ENCODE measurements at places on chromosomes 2 and 18. TPM values are rescaled to one million over a fixed set of nuclear protein-coding genes. Genes with fewer than 3 reads are reported as not detected.

The ZNF519 gene
- 12.1 TPM for total RNA-seq

The POTEC gene
- not detected for total RNA-seq

The GALNT13 gene
- 2.5 TPM for total RNA-seq

The FIGN gene
- 2.7 TPM for total RNA-seq

The CYTIP gene
- 8.2 TPM for total RNA-seq

The ANKRD53 gene
- total RNA-seq, result 2.1 TPM

- DNase-seq, result no peak
These were observed 42.6 kb downstream of the CYRIA start for GRCh38 chr2:16623031-16623430.

DNA sequence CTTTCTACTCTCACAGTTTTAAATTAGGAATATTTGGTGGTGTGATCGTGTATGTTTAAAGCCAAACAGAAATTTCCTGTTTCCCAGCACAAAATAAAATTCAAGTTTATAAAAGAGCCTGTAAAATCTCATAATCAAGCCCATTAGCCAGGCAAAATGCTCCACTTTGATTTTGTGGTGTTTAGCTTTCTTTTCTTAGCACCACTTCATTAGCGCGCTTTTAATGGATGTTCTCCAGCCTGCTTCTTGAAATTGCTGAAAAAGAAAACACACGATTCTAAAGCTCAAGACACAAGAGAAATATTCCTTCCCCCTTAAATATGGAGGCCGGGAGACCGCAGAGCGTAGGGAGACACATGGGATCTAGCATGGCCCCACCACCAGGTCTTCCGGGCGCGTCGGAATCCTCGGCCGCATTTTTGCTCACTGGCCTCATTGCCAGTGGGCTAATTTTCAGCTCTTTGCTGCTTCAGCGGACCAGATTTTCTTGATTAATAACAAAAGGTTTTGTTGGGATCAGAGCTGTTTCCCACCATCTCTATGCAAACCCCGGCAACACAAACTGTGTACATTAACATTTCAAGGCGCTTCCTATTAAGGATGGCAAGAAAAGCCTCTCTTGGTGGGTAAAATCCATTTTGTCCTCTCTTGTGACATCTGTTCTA lies 40.4 kb upstream of the ID2 start:
- DNase-seq, result peak; percentile 59

DNA sequence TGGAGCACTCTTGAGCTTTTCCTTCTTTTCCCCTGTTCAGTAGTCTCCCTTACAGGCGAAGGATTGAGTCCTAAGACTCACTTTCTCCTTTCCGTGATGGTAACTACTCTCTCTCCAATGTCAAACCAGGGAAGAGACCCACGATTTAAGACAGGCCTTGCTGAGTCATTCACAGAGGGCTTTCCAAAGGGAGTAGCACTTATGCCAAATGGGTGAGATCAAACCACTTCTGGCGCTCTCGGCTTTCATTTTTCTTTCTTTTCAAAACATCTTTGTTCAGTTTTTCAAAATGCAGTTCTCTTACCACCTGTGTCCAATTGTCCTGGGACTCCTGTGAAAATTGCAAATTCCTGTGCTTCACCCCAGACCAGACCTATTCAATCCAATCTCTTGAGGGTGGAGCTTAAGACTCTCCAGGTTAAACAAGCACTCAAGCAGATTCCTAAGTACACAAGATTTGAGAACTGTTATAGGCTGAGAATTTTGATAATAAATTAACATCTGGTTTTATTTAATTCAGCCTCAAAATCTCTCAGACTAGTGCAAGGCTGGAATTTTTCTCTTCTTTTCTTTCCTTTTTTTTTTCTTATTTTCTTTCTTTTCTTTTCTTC lies 14.4 kb upstream of the MRPL19 start:
- no peak for DNase-seq

DNA sequence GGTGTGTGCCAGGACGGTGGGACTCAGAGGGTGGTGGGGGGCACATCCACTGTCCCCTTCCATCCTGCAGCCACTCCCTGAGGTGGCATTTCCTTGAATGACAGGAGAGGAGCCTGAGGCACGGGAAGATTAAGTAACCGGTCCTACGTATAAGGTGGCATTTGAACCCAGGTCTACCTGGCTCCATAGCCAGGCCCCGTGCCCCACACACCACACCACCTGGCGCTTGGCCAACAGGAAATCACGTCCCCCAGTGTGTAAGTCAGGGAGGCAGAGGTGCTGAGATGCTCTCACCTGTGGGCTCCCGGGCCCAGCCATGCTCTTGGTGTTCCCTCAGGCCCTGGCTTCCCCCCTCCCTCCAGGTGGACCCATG lies 53.7 kb downstream of the HPCAL1 start:
- DNase-seq, result no peak

DNA sequence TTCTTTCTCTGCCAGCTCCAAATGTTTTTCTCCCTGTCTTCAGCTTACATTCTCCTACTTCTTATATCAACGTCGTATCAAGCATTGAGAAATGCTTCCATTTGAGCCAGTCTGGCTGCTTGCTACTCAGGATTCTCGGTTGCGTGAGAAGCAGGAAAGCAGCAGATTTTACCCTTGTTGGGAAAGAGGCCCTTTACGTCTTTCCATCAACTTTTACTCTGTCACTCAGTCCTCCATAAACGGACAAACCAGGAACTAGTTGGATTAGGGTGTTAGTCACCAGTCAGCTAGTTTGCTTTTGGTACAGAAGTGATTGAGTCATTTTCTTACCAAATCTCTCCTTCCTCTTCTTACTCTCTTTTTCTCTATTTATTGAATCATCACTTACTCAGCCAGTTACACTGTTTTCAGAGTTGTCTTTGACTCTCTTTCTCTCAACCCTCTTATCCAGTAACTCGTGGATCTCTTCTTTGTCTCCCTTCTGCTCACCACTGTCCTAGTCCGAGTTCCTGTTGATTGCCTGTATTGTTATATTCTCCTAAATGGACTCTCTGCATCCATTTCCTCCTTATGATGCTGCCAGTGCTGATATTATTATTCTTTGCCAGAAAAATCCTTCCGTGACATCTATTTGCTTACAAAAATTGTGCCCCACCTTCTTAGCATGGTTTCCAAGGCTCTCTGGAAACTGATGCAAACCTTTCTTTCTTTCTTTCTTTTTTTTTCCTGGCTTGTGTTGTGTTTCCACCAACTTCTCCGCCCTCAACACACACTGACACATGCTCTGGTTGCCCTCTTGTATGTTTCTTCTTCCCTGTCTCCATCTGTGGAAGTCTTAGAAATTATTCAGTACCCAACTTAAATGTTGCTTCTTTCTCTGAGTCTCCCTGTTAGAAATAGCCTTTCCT lies 61.5 kb downstream of the VRK2 start:
- no peak for DNase-seq

GRCh38 chr2:241108271-241109209 lies 6.5 kb upstream of the MTERF4 start:
- no peak for DNase-seq

DNA sequence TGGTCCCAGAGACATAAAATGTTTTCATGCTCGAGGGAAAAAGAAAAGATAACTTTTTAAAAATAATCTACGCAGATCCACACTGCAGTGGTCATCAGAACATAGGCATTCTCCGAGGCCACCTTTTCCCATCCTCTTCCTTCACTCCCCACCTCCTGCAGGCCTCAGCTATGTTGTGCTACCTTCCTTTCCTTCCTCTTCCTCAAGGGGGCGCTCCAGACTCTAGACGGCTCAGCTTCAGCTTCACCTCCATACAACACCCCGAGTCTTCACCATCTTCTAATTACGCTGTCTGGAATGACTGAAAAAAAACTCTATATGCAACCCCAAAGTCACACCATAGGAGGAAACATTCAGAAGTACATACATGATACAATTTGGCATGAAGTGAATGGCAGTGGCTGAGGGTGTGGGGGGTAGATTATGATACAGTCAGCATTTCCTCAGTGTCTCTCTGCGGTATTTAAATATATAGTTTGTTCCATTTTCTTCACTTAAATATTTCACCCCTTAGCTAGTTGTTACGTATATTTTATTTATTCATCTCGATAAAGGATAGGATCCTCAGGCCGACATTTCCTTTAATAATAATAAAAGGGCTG lies 583.6 kb downstream of the IRS1 start:
- DNase-seq, result no peak

- DNase-seq, result no peak
These were observed 1313.7 kb upstream of the NRXN1 start for GRCh38 chr2:52345676-52346075.

GRCh38 chr2:240869109-240869955 lies 708 bp downstream of the AGXT start:
- DNase-seq, result no peak

DNA sequence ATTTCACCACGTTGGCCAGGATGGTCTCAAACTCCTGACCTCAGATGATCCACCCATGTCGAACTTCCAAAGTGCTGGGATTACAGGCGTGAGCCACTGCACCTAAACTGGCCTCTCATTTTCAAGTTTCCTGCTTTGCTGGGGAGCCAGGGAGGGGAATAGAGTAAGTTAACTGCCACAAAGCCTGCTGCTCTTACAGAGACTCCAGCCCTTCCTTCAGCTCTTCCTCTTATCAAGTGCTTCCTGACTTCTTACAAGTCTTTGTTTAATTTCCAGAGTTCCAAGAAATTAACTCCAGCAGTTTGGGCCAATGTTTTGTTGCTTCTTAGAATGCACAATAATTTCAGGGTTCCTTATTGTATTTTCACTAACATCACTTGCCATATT lies 24.3 kb upstream of the UBE2F start:
- DNase-seq, result no peak

DNA sequence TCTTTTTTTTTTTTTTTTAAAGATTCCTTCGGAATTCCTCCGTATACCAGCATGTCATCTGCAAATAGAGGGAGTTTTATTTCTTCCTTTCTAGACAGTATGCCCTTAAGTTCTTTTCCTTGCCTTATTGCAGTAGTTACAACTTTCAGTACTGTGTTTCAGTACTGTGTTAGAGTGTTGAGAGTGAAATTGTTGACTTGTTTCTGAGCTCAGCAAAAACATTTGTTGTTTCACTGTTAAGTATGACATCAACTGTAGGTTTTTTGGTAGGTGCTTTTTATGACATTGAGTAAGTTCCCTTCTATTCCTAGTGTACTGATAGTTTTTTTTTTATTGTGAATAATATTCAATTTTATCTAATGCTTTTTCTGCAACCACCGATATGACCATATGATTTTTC lies 43.9 kb downstream of the ACVR2A start:
- no peak for DNase-seq

GRCh38 chr18:51867767-51868166 lies 472.2 kb upstream of the DCC start:
- no peak for DNase-seq

GRCh38 chr2:118058951-118059350 lies 29.3 kb upstream of the INSIG2 start:
- DNase-seq, result no peak

DNA sequence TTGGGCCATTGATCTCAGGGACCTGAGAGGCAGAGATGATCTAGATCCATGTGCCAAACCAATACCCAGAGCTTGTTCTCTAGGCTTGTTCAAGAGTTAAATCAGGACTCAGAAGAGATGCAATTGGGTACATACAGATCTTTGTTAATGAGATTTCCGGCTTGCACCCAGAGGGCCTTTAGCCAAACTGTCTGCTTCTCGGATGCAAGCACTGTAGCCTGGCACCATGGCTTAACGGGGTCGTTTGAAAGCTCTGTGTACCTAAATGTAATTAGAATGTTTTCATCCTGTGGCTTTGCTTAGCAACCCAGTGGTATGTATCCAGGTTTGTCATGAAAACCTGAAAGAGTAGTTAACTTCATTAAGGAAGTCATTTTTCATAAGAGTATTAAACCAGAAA lies 94.2 kb downstream of the TPGS2 start:
- DNase-seq, result no peak

DNA sequence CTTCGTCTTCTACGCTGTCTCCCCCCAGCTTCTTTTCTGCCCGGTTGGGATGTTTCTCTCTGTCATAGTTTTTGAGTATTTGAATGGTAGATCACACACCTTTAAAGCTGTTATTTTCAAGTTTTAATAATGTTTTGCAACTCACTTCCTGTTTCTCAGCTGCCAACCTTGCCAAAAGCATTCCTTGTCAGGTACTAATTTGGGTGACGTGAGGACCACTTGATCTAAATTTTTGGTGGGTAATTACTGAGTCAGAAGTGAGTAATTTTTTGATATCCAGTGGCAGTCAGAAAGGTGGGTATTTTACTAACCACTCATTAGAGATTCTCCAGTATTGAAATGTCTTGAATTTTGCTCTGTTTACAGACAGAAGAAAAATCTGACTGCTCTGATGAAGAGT lies 852.4 kb upstream of the FANCL start:
- no peak for DNase-seq

- DNase-seq, result no peak
These were observed 15.3 kb upstream of the RIT2 start for GRCh38 chr18:43130716-43131260.

DNA sequence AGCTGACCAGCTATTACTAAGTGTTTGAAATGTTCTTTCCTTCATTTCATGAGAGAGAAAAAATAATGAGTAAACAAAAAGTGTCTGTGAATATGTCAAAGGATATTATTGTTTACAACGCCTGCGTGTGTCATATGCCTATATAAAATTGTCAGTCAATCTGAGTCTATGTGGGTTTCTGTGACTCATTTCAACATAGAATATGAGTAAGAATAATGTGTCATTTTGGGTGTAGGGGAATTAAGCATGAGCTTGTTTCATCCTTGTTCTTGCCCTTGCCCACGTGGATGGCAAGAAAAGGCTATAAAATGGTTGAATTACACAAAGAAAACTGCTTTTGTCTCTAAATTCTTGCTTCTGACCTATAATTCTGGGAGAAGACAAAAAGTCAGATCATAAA lies 466.0 kb downstream of the PTH2R start:
- no peak for DNase-seq

- no peak for DNase-seq
These were observed 120.5 kb upstream of the SCN7A start for GRCh38 chr2:166614503-166614902.

DNA sequence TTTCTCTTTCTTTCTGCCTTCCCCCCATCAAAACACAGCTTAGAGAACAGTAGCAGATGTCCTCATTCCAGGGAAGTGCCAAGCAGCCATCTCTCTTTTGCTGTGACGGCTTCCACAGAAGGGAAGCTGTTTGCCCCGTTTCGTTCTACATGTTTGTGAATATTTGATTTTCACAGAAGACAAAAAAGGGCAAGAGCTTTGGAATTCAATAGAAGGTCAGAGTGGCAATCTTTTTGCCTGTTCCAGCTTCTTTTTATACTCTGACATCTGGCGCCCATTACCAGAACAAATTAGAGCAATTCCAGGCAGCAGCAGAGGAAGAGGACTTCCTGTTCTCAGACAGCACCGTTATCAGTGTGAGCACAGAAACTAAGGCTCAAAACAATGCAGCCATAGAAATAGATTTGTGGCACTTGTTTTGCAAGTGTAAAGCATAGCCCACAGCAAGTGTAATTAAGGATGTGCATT lies 79.0 kb upstream of the CDH19 start:
- DNase-seq, result peak; percentile 28

DNA sequence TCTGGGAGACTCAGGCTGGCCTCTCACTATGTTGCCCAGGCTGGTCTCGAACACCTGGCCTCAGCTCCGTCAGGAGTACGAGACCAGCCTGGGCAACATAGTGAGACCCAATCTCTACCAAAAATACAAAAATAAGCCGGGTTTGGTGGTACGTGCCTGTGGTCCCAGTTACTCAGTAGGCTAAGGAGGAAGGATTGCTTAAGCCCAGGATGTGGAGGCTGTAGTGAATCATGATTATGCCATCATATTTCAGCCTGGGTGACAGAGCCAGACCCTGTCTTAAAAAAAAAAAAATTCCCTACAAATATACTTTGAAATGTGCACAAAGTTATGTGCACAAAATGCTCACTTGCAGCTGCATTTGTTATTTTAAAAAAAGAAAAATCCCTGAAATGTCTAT lies 26.3 kb upstream of the AGAP1 start:
- no peak for DNase-seq

Data from skin of body (tissue), 3 donors.